GM20000 (cell line): ENCODE measurements at places on chromosomes 16 and 17.

- DNase-seq: peak; percentile 12
Observed at GRCh38 chr16:19980632-19981265, 92.9 kb downstream of the GPR139 start.

DNA sequence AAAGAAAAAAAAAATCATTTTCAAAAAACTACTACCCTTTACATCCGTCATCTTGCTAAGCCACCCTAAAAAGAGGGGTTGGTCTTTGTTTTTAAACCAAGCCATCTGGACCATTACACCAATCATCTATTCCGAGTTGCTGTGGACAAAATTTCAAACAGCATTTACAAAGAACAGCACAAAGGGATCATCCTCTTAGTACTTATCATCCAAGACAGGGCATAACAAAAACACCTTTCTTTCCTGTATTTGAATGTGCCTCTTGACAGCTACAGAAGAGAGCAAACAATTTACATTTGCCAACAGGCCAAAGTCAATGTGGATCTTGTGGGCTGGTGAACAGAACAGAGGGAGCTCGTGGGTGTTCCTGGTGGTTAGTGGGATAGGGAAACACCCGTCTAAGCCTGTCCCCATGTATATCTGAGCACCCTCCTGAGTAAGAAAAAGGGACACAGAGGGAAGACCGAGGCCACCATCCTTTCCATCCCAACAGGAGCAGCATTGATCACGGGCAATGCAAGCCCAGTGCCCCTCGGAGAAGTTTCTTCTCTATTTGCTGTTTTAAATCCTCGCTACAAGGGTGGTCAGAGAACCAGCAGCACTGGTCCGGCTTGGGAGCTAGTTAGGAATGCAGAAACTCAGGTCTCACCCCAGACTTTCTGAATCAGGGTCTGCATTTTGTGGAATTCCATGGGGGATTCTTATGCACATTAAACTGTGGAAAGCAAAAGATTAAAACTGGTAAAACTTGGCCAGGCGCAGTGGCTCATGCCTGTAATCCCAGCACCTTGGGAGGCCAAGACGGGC, 1.9 kb downstream of the SLC39A11 start:
- DNase-seq: no peak

- no peak for DNase-seq
Observed at GRCh38 chr16:84992717-84993075, 18.6 kb downstream of the ZDHHC7 start.

- no peak for DNase-seq
Observed at GRCh38 chr16:70575376-70575775, 51.8 kb downstream of the SF3B3 start.

DNA sequence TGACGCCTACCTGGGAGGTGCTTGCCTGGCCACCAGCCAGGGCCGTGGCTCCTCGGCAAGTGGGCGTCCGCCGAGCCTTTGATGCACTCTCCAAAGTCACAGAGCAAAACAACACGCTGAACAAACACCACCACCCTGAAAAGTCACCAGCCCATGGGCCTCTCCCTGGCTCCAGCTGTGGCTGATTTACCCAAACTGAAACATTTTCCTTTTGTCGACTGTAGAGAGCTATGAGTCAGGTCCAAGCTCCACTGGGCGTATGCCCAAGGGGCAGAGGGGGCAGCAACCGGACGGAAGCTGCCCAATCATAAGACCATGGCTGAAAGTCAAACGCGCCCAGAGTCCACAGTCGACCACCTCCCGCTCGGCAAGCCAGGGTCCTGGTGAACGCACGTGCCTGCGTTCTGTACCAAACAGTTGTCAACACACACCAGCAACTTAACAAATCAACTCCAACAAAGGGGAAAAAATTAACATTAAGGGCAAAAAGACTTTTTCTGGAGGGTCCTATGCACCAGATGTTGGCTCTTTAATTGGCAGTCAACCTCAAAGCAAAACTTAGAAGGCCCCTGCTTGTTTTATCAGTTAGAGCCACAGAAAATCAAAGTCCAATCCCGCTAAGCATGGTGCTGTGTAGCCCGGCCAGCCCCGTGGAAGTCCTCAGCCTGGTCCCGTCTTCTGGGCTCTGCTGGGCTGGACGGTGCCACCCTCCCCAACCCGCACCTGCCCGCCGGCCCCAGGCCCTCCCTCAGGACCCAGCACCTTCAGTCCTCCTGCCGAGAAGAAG, 47.3 kb downstream of the TBC1D16 start:
- no peak for DNase-seq

- no peak for DNase-seq
Observed at GRCh38 chr17:9533441-9533840, 42.2 kb downstream of the STX8 start.

GRCh38 chr16:427250-427649, 1.8 kb downstream of the RAB11FIP3 start:
- DNase-seq: no peak

DNA sequence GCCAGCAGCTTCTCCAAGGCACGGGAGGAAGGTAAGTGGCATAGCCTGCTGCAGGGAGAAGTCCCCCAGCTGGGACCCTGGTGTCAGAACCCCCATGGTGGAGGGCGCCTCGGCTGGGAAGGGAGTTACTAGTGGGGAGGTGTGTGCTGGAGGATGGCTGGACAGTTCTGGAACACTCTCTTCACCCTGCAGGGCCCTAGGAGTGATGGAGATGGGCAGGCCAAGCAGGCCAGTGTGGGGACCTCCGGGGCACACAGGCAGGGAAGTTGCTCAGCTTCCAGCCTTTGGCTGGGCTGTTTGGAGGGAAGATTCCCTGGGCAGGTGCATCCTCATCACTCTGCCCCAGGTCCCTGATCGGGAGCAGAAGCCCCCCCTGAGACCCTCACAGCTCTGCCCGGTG, 696 bp downstream of the C17orf99 start:
- no peak for DNase-seq

- no peak for DNase-seq
Observed at GRCh38 chr16:27437946-27438345, 36.0 kb downstream of the IL21R start.

- DNase-seq: peak; percentile 71
Observed at GRCh38 chr16:53061701-53062159, 6.9 kb downstream of the CHD9 start.

DNA sequence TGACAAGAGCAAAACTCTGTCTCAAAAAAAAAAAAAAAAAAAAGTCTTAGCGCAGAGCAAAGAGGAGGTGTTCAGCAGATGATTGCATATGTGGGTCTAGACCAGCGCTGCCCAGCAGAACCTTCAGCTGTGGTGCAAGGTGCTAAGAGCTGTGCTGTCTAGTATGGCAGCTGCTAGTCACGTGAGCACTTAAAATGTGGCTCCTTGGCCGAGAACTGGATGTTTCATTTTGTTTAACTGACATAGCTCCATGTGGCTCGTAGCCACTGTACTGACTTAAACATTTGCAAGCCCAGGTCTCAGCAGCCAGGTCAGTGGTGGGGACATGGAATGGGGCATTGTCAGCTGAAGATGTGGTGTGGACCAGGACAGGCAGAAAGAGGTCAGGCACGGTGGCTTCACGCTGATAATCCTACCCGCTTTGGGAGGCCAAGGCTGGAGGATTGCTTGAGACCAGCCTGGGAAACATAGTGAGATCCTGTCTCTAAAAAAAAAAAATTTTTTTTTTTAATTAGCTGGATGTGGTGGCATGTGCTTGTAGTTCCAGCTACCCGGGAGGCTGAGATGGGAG, 9.2 kb downstream of the C1QTNF1 start:
- DNase-seq: no peak

DNA sequence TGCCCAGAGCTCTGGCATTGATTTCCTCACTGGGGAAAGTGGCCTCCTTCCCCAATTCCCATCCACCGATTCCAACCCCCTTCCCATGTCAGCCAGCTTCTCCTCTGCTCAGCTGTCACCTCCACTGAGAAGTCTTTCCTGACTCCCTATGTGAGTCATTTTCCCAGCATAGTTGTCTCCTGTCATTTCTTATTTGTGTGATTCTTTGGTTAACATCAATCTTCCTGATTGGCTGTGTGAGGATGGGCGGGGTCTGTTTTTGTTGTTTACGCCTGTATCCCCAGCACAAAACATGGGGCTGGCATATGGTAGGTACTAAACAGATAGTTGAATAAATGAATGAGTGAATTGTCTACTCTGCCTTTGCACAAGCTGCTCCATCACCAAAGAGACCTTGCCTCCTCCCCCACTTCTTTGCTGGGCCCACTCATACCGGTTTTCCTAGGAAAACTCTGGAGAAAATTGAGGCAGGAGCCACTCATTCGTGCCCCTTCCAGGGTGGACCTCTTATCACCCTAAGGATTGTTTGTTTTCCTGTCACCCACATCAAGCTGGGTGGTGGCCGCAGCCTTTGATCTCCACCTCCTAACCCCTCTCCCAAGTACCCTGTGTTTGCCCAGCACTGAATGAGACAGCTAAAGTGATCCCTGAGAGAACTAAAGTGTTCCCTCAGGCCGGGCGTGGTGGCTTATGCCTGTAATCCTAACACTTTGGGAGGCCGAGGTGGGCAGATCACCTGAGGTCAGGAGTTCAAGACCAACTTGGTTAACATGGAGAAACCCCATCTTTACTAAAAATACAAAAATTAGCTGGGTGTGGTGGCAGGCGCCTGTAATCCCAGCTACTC, 1.2 kb upstream of the GRB7 start:
- no peak for DNase-seq

- peak; percentile 68 for DNase-seq
Observed at GRCh38 chr17:39069114-39069756, 82.2 kb downstream of the PLXDC1 start.

DNA sequence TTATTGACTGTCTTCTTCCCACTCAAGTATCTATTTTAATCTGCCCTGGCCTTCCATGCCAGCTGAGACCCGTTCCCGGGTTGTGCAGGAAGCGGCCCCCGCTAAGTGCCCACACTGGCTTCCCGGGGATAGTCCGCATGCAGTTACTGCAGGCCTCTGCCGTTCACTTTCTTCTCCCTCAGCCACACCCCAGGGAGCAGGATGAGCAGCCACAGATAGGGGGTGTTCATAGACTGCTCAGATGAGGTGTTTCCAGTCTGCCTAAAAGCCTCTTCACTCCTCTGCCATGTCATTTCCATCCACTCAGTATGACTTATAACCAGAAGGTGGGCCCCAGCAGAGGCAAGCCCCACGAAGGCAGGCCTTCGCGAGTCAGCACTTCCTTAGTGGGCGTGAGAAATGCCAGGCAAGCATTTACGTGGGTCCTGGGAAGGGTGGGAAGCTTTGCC, 7.7 kb downstream of the MED9 start:
- no peak for DNase-seq

- no peak for DNase-seq
Observed at GRCh38 chr16:622920-623280, 7.9 kb upstream of the WFIKKN1 start.

DNA sequence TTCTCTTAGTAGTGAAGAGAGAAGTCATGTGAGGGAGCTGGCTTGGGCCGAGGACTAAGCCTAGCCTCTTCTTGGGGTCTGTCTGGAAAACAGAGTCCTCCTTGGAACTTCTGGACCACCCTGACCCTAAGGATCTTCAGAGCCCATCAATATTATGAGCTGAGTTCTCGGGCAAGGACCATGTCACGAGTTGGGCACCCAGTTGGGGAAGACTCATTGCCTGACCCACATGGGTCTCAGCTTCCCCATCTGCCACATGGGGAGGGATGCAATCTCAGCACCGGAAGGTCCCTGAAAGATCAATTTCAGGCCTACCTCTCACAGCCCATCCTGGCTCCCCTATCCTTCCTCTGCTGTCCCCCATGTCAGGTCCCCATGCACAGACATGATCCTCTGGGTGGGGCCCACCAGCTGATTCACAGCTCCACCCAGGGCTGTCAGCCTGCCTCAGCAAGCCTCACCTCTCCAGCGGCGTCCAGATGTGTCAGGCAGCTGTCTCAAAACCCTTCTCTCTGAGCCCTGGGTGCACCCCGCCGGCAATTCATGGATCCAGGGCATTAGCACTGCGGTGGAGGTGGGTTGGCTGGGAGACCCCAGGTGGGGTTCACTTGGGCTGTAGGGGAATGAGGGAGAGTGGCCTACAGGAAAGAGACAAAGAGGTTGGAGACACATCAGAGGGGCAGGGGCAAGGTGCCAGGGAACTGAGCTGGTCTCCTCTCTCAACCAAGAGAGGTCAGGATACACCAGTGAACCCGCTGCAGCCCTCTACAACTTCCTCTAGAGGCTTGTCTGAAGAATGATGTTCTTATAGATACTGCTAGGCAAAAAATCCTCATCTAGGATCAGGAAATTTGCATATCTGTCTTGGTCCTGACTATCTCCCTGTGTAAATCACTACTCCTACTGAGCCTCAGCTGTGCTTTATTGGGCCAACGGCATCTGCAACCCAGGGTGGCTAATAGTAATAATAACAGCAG, 1.8 kb downstream of the NLRP1 start:
- DNase-seq: no peak

- no peak for DNase-seq
Observed at GRCh38 chr16:81515281-81515680, 70.7 kb downstream of the CMIP start.

GRCh38 chr17:28290703-28291102, 28.3 kb upstream of the TMEM97 start:
- no peak for DNase-seq

- DNase-seq: no peak
Observed at GRCh38 chr17:50830352-50830751, 5.0 kb upstream of the WFIKKN2 start.

- no peak for DNase-seq
Observed at GRCh38 chr16:82701442-82701955, 74.7 kb downstream of the CDH13 start.

DNA sequence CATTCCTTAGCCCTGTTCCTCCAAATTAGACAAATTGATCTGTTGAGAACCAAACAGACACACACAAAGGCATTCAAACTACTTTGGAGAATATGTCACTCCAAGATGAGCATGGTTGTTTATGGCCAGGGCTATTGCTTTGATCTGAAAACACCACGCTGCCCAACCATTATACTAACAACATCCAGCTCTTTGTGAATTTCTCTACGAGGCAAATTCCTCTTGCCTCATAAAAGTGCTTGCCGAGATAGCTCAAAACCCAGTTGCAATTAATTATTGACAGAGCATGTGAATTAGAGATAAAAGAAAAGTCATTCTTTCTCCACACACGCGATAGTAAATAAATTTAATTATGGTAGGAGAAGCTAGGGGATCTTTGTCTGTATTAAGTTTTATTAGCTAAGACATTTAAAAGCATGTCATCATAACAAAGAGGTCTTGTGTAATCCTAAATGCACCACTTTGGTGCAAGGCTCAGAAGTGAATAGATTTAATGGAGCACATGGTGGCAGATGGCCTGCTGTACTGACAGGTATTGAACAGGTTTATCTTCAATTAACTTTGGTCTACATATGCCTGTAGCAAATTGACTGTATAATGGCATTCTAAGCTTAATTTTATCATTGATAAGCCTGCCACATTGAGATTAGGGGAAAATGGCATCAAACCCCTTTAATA, 441.8 kb downstream of the HS3ST4 start:
- no peak for DNase-seq

- DNase-seq: no peak
Observed at GRCh38 chr16:65769776-65770438, 596.6 kb upstream of the CDH5 start.

GRCh38 chr17:4807605-4808377, 839 bp downstream of the PLD2 start:
- DNase-seq: no peak
